ENCODE measurements at places on chromosomes 2 and 18.

- DNase-seq = no peak
These were observed 69.4 kb downstream of the CDC42EP3 start for GRCh38 chr2:37602040-37602439.

GRCh38 chr18:23151414-23152099 lies 16.3 kb downstream of the CABLES1 start:
- DNase-seq = no peak

DNA sequence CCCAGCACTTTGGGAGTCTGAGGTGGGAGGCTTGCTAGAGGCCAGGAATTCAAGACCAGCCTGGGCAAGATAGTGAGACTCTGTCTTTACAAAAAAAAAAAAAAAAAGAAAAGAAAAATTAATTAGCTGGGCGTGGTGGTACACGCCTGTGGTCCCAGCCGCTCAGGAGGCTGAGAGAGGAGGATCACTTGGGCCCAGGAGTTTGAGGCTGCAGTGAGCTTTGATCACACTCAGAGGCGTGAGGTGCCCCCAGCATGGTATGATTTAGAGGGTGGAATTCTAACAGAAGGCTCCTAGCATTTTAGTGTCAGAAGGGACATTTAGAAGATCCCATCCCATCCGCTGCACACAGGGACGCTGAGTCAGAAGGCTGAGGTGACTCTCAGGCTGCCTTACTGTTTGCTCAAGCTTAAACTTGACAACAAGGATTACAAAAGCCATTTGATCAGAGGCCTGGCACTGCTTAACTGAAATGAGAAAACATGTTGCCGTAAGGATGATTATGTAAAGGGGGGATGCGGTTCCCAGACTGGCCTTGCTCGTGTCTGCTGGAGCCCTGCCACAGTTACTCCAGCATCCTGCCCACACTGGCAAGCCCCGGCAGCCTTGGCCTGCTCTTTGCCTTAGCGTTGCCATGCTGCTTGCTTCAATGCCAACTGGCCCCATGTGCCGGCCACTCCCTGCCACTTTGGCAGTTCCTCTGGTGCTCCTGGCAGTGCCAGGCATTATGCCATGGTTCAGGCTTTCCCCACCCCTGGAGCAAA lies 45.6 kb upstream of the SLC1A4 start:
- no peak for DNase-seq

DNA sequence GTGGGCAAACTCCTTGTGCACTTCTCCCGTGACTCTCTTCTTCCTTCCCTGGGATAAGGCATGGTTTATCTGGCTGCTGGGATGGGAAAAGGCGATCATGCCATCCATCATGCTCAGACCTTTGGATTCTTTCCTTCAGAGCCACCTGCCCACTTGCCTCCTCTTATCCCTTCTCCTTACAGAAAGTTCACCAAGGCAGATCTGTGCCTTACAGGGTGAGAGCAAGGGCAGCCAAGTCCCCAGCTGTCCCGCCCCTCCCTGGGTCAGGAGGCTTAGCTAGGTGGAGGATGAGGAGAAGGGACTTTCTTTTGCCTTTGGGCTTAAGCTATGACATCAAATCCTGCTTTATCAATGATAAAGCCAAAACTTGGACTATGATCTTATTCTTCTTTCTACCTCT lies 47.6 kb downstream of the KCNE4 start:
- DNase-seq = no peak

DNA sequence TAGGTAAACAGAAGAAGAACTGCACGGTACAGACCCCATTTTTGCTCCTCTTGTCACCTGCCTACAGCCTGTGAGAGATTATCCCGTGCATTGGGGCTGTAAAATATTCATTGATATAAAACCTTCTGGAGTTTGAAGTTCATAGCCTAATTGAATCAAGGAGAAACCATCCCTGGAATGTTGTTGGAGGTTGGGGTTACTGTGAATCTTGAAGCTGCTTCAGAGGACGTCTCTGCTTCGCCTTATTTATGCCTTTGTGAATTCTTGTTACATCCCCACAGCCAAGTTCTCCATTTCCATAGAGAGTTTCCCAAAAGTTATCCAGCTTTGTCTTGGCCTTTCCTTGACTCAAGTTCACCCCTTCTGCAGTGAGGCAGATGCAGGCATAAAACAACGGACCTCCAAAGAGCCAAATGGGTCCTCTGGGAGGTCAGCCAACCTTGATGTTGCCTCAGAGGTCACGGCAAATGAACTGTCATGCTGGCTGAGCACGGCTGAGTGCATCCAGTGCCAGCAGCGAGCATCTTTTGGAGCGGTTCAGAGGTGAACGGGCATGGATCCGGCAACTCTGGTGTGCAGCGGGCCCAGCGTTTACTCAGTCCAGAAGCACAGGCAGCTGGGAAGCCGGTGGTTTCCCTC lies 317.6 kb downstream of the PRKCE start:
- no peak for DNase-seq

DNA sequence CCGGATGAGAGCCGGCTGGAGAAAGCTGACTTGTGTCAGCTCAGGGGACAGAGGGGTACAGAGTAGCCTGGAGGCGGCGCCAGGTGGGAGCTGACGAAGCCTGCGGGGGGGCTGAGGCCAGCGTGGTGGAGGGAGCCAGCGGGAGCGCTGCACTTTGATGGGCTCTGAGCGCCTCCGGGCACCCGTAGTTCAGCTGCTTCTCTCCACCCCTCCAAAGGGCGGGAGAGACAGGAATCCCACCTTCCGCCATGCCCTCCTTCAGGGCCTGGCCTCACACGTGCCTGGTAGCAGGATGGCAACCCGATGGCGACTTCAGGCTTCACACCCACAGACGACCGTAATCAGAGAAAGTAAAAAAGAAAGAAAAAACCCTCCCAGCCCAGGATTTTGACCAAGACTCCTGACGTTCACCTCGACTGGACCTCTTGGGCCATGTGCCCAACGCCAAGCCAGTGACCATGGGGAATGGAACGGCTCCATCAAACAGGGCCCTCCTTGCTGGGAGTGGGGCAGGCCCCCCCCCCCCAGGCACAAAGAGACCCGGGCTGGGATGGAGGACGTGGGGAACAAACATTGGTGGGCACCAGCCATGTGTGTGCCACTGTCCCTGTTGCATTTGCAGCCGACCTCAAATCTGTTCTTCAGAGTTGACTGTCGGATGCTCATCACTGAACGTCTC lies 60.7 kb upstream of the ASAP2 start:
- no peak for DNase-seq

Data from NCI-H1105 treated with DMSO at 0.1 percent for 48 hours (cell line).